Left ventricle myocardium superior (tissue), 1 donor: ENCODE measurements at places on chromosomes 2 and 18. TPM values are rescaled to one million over a fixed set of nuclear protein-coding genes. Genes with fewer than 3 reads are reported as not detected.

DNA sequence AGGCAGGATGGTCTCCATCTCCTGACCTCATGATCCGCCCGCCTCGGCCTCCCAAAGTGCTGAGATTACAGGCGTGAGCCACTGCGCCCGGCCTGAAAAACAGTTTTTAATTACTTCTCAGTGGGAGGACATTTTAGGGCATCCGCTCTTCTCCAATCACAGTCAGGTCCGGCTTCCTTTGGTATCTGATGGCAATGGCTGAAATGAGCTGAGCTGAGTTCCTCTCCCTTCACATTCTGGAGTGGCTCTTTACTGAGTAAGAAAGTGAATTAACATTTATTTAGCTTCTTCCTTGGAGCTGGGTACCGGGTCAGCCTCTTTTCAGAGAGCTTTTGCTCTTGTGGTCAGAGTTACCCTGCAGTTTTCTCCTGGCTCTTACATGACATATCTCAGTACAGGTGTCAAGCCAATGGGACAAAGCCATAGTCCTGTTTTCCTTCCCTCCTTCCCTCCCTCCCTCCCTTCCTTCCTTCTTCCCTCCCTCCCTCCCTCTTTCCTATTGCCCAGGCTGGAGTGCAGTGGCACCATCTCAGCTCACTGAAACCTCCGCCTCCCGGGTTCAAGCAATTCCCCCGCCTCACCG lies 1.1 kb upstream of the TTC27 start:
- DNase-seq: no peak

GRCh38 chr2:96931966-96932365 lies 54.4 kb downstream of the FAM178B start:
- DNase-seq: no peak

DNA sequence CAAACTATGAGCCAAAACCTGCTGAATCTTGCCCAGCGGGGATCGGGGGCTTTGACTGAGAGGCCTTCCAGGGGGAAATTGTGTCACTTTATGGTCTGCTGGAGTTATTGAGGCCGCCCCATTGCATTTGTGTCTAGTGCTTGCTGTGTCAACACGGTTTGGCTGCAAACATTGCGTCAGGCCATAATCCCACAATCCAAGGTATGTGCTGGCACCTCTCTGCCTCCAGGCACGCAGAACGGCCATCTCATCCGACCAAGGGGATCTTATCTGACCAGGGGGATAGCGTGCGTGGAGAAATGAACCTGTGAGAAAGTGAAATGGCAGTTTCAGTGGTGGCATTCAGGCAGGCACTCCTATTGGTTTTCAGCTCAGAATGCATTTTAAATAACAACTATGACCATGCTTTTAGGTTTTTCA lies 18.1 kb upstream of the LYPD6B start:
- no peak for DNase-seq

GRCh38 chr2:241803387-241804325 lies 5.3 kb upstream of the NEU4 start:
- DNase-seq: peak; percentile 75

- DNase-seq: peak; percentile 62
Observed at GRCh38 chr2:133993160-133993559, 260.7 kb upstream of the MGAT5 start.

DNA sequence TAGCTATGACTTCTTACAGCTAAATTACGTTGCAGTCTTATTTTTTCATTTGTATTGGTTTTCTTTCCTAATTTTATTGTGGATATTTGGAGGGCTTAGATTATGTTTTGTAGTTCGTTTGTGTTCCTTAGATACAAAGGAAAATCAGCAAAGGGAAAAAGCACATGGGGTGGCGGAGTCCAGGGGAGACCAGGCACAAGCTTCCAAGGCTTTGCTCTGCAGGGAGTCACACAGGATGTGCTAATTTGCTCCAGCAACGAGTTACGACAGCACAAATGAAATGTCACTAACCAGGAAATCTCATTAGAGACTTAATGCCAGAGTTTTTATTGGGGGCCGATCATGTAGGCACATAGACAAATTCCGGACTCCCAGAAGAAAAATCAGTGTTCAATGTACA lies 60.5 kb upstream of the CABYR start:
- no peak for DNase-seq

GRCh38 chr2:120751553-120751952 lies 15.9 kb downstream of the GLI2 start:
- DNase-seq: no peak

DNA sequence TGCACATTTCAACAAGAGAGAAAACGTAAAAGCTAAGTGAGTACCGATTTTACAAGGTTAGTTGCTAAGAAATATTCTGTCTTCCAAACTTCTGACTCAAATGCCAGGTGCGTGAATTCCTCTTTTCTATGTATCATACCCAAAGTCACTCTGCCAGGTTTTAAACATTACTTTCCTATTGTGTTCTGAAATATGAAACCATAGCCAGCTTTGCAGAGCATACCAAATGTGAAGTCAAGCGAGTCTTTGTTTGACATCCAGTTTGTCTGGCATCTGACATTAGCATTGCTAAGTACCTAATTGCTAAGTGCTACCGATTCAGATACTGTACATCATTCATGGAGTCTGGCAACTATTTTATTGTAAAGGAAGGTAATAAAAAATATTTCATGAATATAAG lies 321.9 kb upstream of the GALNT5 start:
- no peak for DNase-seq

- DNase-seq: no peak
Observed at GRCh38 chr2:236054125-236054524, 114.1 kb downstream of the GBX2 start.

DNA sequence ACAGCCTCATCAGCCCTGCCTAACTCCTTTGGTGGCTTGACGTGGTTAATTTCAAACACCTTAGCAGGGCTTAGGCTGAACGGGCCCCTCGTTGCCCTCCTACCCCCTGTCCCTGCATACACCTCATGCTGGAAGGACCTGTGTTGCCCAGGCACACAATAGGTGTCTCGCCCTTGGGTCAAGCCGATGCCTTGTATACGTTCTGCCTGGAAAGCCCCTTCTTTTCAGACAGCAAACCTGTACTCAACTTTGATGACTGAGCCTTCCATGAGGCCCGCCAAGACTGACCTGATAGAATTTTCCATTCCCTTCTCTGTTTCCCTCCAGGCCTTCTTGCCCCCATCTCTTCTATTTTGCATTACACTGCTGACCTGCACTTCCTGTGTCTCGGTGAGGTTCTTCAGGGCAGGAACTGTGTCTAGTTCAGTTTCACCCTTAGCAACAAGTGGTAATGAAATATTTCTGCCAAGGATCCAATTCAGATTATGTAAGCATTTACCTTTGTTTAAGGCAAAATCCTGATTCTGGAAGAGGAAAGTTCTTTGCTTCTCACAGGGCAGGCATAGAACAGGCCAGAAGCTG lies 7.9 kb downstream of the GREB1 start:
- DNase-seq: no peak

- DNase-seq: no peak
Observed at GRCh38 chr18:52716973-52717372, 377.0 kb downstream of the DCC start.

GRCh38 chr2:225097035-225097434 lies 54.8 kb upstream of the DOCK10 start:
- DNase-seq: no peak

GRCh38 chr2:70777450-70777849 lies 9.4 kb upstream of the ADD2 start:
- DNase-seq: no peak

DNA sequence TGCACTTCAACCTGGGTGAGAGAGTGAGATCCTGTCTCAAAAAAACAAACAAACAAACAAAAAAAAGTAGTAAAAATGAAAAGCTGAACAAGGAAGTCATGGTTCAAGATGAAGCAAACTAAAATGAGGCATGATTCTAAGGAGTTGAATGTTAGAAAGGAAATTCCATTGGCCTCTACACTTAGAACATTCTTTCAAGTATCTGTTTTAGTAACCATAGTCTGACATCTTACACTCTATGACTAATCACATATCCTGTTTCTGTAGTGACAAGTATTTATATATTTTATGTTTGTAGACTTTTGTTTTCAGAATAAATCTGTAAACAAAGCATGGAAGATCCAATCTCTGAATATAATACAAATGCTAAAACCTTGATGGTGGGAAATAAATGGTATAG lies 164.1 kb downstream of the KIAA1328 start:
- DNase-seq: no peak

GRCh38 chr2:224027070-224027469 lies 12.0 kb downstream of the SERPINE2 start:
- DNase-seq: no peak

DNA sequence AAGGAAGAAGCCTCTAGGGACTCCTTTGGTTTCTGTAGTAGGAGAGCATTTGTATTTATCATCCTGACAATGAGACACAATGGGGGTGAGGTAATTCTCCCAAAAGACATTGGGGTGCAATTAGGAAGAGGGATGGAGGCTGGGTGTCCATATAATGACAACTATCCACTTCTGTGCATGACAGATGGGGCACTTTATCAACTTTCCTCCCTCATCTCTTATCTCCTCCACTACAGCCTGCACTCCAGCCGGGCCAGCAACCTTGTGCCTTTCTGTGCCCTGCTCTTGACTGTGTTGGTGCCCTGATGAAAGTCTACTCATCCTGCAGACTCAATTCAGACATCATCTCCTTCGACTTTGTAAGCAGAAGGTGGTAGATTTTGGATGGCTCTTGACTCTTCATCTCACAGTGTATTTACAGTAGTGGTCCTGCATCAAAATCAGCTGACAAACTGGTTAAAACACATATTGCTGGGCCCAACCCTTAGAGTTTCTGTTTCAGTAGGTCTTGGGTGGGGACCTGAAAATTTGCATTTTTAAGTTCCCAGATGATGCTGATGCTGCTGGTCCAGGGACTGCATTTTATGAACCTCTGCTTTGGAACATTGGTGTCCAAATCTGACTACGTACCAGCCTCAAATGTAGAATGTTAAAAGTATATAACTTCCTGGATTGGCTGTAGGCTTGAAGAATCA lies 40.8 kb upstream of the CFAP36 start:
- no peak for DNase-seq

GRCh38 chr2:12718711-12719399 lies 2.1 kb downstream of the TRIB2 start:
- DNase-seq: peak; percentile 53

DNA sequence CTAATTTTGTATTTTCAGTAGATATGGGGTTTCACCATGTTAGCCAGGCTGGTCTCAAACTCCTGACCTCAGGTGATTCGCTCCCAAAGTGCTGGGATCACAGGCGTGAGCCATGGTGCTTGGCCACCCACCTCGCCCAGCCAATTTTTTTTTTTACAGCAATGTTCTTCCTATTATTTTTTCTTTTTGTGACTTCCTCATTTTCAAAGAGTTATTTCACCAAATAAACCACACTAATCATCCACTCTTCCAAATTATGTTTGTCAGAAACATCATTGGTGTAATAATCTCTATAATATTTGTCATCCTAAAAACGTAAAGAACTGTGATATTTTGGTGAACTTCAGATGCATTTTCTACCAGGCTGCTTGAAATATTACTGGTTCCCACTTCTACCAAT lies 16.3 kb upstream of the PDCL3 start:
- no peak for DNase-seq

- no peak for DNase-seq
Observed at GRCh38 chr2:94876523-94876863, 5.3 kb downstream of the TEKT4 start.

GRCh38 chr18:79625195-79625923 lies 54.2 kb upstream of the CTDP1 start:
- no peak for DNase-seq

DNA sequence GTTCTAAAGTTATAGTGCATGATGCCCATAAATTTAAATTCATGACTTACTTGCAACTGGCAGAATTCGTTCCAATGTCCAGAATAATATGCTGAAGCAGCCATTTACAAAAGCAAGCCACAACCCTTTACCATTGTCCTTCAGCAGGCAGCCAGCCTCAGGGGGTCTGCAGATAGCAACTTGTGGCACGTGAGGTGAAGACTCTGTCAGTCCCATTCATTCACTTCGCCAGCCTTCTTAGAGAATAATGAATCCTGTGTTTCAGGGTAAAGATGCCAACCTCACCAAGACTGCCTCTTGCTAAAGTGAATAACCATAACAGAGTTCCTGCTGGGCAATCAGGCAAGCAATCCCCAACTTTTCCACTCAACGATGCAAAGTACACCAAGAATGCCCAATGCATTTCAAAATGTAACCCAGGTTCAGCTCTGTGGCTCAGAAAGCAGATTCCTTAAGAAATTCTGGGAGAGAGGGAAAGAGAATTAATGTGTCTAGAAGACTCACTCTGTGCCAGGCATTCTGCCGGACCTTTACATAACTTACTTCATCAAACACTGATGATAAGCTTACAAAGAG lies 315.4 kb downstream of the NCKAP5 start:
- DNase-seq: no peak

SIX3 gene
- total RNA-seq: not detected

FSHR gene
- 0.20 TPM for total RNA-seq

AQP12A gene
- not detected for total RNA-seq

SLC11A1 gene
- 4.5 TPM for total RNA-seq

MTCL1 gene
- total RNA-seq: 6.7 TPM

TRAPPC12 gene
- 105 TPM for total RNA-seq

MAP2 gene
- total RNA-seq: 3.4 TPM

OXER1 gene
- total RNA-seq: 0.74 TPM

GPAT2 gene
- 5.5 TPM for total RNA-seq

ACTR1B gene
- total RNA-seq: 60.1 TPM

CKAP2L gene
- total RNA-seq: 0.10 TPM

SLC23A3 gene
- total RNA-seq: 0.37 TPM

CNDP1 gene
- total RNA-seq: not detected

CENPA gene
- not detected for total RNA-seq

POMC gene
- 5.3 TPM for total RNA-seq

NETO1 gene
- not detected for total RNA-seq

LYPD1 gene
- not detected for total RNA-seq
